ENCODE measurements at places on chromosomes 12 and 14.

DNA sequence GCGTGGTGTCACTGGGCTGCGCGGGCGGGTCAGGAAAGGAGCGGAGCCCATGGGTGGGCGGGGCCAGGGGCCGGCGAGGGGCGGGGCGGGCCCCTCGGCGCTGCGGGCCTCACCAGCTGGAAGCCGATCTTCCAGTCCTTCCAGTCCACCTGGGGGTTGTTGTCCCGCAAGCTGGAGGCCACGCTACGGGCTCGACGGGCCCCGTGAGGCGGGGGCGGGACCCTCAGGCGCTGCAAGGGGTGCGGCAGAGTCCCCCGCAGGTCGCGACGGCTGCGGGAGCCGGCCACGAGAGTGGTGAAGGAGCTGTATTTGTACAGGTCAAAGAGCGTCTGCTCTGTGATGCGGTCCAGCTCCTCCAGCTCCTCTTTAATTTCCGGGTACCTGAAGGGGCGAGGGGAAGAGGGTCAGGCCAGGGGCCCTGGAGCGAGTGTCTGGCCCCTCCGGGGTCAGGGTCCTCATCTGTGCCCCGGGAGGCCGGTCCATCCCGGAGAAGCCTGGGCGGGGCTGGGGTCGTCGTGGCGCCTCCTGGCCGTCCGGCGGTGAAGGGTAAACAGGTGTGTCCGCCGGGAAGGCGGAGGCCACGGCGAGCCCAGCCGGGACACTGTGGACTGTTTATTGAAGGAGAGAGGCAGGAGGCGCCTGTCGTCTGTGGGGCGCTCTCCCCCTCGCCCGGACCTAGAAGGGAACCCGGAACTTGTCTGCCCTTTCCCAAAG, 11.9 kb downstream of the SCNN1A start:
- DNase-seq = peak; percentile 86

- no peak for DNase-seq
Measured at GRCh38 chr14:89088530-89088929, 264.1 kb downstream of the TTC8 start.

DNA sequence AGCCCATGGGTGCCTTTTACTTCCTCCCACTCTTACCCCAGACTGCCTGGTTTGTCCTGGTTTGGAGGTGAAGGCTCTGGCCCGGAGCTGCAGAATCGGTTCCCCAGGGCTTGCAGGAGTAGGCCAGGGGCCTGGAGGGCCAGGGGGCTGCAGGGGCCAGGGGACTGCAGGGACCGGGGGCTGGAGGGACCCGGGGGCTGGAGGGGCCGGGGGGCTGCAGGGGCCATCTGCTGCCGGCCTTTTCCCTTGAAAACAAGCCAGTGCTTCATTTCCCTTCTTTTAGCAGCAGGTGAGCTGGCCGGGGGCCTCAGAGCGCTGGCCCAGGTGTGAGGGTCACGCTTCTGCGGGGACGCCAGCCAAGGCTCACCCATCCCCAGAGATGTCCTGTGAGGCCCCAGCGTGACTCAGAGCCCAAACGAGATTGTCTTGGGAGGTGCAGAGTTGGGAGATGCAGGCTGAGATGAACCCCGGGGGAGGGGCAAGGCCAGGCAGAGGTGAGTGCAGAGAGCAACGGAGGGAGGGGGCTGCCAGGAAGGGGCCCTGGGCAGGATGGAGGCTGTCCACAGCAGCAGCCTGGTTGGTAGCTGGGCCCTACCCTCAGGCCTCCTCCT, 154.9 kb downstream of the KIF26A start:
- no peak for DNase-seq

DNA sequence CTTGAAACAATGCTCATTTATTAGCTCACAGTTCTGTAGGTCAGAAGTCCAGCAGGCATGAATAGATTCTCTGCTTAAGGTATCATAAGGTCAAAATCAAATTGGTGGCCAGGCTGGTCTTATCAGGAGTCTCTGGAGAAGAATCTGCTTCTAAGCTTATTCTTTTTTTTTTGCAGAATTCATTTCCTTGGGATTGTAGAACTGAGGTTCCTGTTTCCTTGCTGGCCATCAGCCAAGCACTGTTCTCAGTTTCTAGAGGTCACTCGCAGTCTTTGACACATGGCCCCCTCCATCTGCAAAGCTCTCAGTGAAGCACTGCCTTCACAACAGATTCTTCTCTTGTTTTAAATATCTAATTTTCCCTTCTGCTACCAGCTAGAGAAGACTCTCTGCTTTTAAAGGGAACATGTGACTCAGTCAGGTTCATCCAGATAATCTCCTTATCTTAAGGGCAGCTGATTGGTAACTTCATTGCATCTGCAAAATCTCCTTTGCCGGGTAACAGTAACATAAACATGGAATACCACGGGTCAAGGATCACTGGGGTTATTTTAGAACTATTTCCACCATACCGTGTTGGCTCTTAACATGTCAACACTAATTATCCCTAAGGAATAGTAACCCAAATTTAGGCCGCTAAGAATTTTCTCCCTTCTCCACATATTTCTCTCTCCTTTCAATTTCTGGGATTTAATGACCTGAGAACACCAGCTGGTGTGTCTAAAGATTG, 25.3 kb downstream of the RHOJ start:
- DNase-seq = no peak

DNA sequence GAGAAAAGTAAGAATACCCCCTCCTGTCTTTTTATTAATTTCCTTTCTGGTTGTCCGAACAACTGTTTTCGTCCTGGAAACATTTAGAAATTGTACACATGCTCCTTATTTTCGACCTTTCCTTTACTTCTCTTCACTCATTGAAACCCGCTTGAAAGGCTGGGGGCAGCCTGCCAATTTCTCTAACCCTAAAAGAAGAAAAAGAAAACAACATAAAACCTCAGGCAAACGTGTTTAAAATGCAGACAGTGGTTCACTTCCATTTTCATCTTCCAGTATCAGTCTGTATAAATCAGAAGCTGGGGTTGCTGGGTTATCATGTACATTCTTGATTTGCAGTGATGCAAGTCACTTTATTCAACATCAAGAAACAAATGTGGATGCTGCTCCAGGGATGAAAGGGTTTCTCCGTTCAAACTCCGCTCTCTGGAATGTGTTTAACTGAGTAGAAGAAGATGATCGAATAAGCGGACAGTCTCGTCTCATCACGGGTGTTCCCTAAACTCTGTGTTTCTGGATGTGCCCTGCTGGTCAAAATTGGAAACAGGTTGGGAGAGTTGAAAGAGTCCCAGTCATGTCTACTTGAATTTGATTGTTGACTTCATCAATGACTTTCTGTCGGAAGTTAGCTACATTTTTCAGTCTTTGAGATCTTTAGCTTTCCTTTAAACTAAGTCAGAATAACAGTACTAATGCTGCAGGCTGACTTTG, 1042.2 kb downstream of the BCL11B start:
- no peak for DNase-seq

DNA sequence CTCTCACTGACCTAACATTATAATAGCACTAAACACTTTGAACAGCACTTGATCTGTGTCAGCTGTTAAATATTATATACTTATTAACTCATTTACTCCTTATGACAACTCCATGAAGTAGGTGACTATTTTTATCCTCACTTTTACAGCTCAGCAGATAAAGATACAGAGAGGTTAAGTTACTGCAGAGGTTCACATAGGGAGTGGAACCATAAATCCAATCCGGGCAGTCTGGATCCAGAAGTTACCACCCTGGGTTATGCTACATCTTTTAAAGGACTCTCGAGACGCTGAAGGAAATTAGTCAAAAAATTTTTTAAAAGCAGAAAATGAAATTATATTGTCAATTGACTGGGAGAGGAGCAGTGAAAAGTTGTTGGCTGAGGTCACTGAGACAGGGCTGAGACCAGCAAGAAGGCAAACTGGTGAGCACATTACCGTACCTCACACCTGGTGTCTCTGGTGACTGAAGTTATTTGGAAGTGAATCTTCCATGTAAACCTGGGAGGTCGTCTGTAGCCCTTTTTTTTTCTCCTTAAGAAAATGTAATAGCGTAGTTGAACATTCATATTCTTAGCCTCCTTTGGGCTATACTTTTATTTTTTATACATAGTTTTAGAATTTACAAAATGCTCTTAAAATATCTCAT, 1.2 kb upstream of the RIMKLB start:
- no peak for DNase-seq

- no peak for DNase-seq
Measured at GRCh38 chr12:78343657-78344056, 513.0 kb downstream of the NAV3 start.

DNA sequence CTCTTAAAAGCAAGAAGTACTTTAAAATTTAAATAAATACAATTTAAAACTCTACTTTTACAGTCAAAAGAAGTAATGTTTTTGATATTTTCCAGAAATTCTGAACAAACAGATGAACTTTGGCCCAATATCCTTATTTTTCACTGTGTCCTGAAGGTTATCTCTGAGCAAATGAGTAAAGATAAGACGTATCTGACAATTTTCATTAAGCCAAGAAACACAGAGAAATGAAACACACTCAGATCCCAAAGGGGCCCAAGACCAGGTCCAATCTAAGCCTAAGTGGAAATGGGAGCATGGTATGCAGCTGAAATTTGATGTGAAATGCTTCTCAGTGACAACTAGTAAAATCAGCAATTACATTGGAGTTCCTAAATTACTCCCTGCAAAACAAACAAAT, 105.6 kb upstream of the COCH start:
- DNase-seq = no peak

DNA sequence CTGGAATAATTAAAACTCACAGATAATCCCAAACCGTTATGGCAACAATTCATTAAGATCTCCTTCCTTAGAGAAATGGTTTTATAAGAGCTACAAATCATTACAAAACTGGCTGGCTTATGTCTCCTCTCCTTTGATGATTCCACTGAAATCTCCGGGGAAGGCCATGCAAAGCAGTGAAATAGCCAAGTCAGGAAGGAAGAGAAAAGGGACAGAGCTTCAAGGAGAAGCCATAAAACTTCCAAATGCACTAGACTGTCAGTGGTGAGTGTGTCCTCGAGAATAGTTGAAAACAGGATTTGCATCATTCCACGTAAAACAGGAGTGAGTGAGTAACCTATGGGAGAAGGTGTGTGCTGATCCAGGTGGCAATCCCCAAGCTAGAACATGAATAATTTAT, 330.0 kb downstream of the DIO2 start:
- no peak for DNase-seq

DNA sequence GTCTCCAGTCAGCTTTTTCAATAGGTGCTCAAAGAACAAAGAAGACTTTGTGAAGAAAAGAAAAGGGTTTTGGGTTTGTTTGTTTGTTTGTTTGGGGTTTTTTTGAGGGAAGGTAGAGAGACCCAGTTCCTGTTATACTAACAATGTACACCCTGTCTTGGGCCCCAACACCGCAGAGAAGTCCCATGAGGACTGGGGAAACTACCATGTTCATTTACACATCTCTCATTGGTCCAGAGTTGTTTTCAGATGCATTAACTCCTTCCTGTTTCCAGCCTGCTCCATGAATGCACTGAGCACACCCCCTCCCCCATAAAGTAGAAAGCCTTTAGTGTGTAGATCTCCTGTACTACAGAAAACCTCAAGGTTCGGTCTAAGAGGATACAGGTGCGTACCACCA, 51.1 kb upstream of the SLC8A3 start:
- peak; percentile 45 for DNase-seq

GRCh38 chr14:76939015-76939742, 89.3 kb downstream of the IRF2BPL start:
- no peak for DNase-seq

DNA sequence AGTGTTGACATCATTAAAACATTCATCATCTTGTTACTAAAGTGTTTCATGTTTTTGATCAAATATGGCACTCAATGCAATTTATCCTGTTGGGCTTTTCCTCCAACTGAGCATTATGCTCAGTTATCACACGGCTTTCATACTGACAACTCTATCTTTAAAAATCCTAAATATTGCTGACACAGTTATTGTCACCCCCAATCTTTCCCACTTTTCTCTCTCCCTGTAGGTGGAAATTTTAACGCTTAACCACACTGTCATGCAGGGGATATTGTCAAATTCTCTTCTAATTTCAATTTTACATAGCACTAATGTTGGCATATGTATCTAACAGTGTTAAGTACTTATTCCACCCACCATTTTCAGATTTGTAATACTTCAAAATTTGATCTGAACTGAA, 59.7 kb upstream of the GPHB5 start:
- no peak for DNase-seq

- no peak for DNase-seq
Measured at GRCh38 chr12:121397521-121397920, 2.4 kb upstream of the RNF34 start.

DNA sequence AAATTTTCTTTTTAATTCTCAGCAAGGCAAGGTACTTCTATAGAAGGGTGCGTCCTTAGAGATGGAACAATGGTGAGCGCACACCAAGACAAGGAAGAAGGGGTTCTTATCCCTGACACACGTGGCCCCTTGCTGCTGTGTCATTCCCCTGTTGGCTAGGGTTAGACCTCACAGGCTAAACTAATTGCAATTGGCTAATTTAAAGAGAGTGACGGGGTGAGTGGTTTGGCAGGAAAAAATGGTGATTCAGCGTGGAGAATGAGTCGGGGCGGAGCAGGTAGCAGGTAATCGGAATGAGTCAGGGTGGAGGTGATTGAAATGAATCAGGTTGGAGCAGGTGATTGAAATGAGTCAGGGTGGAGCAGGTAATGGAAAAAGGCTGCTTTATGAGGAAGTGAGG, 36.3 kb upstream of the HECTD1 start:
- no peak for DNase-seq

GRCh38 chr12:113757221-113758002, 208.7 kb downstream of the RBM19 start:
- DNase-seq = no peak

GRCh38 chr14:90580377-90581335, 183.8 kb downstream of the CALM1 start:
- no peak for DNase-seq

- DNase-seq = no peak
Measured at GRCh38 chr12:25256826-25257225, 6.1 kb upstream of the KRAS start.

DNA sequence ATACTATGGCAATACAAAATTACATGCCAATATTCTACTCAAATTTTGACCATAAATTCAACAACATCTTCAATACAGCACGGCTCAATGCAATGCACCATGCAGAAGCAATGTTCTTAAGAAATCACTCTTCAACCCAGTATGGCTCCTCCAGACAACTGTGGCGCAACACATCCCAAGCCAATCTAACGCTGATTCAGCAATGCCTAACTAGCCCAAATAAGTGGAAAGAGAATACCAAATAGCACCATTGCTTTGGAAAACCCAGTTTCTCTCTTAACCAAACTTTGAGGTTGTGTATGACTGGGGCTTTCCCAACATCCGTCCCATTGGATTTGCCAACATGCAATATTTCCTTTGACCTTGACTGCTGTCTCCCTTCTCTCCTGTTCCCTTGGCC, 211.1 kb upstream of the TBX3 start:
- DNase-seq = no peak

Measured in GM13977 (cell line).